ENCODE measurements at places on chromosomes 3 and 15. TPM values are rescaled to one million over a fixed set of nuclear protein-coding genes. Genes with fewer than 3 reads are reported as not detected.

The MANF gene
- 90.4 TPM for total RNA-seq

The WDR5B gene
- 7.2 TPM for total RNA-seq

The NEK11 gene
- 10.2 TPM for total RNA-seq

The LRRN1 gene
- total RNA-seq: 4.7 TPM

The A4GNT gene
- not detected for total RNA-seq

The SLC22A13 gene
- total RNA-seq: 0.68 TPM

The LTF gene
- 1.5 TPM for total RNA-seq

The ALDH1A2 gene
- total RNA-seq: 72.7 TPM

DNA sequence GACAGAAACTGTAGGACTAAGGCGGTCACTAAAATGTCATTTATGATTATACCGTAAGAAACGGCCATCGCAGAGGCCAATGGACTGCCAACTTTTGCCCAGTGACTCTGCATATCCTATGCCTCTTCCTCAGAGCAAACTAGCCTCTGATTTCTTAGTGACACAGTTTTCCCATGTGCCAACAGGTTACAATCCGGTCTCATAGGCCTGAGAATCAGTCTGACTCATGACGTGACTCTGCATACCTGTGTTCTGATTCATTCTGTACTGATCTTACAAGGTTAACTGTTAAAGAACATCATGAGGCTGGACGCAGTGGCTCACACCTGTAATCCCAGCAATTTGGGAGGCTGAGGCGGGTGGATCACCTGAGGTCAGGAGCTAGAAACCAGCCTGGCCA, 17.8 kb downstream of the RUBCN start:
- DNase-seq: peak; percentile 50

GRCh38 chr15:56325186-56325585, 40.0 kb upstream of the TEX9 start:
- no peak for DNase-seq

- no peak for DNase-seq
Measured at GRCh38 chr3:67529337-67529736, 125.1 kb downstream of the SUCLG2 start.

GRCh38 chr3:132407025-132407424, 10.3 kb upstream of the DNAJC13 start:
- DNase-seq: no peak

DNA sequence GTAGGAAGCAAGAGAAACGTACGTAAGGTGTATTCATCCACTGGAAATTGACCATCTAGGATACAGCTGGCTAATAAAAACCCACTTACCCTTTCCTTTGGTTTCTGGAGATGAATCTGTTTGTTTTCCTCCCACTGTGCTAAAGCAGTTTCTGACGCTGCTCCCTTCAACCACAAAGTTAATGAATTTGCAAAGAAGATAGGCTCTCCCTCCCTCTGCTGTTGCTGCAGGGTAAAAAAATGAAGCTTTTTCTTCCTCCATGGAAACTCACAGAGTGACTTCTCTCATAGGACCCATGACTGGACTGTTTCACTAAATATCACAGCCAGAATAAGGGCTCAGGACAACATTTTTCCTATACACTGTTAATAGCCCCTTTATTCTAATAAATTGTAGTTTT, 172.1 kb upstream of the LRRN1 start:
- no peak for DNase-seq

DNA sequence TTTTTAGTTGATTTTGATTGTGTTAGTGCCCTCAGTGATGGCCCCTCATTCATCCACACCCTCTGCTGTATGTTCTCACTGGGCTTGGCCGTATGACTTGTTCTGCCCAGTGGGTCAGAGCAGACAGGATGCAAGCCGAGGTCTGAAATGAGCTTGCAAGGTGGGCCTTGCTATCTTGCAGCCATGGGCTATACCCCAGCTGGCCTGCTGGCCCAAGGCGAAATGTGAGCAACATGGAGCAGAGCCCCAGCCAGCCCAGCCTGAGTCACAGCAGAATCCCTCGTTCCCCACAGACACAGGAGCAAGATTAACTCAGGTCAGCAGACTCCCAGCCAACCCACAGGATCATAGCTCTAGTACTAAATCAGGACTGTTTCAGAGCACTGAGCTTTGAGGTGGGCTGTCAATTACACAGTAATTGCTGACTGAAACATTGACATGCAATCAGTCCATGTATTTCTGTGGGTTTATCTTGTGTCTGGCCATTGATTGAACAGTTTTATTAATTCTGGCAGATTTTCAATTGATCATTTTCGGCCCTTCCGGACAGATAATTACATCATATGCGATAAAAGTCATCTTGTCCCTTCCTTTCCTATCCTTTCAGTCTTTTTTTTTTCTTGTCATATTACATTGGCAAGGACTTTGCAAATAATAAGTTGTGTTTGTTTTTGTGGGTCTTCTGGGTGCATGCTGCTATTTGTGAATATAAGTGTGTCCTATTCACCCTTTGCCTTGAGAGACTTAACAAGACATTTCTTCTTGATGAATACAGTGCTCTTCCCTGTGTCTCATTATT, 27.1 kb downstream of the KLF15 start:
- DNase-seq: no peak

DNA sequence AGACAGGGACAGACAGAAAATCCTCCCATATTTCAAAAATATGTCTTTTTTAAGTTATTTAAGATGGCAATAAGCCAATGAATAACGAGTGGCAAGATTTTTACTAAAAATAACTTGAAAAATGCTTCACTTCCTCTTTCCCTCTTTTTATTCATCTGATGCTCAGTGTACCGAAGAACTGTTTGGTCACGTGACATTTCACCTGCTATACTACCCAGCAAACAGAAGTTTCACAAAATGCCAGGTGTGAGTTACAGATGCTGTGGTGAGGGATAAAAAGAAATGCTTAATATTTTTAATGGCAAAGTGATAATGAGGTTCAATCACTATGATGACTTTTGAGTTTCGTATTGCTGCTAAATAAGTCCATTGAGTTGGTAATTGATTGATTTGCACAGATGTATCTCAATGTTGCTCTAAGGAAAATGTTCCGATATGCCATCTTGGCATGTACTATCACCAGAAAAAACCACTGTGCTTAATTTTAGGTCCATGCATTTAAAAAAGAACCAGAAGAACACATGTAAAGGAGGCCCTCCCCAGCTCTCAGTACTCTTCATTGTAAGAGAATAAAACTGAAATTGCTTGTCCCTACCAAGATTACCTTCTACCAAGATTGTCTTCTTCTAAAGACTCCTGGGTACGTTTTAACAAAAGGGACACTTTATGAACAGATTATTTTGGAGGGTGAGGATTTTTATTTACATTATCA, 26.0 kb upstream of the SEC62 start:
- no peak for DNase-seq

- no peak for DNase-seq
Measured at GRCh38 chr3:49511639-49512038, 41.6 kb downstream of the DAG1 start.

GRCh38 chr3:193387596-193387995, 9.0 kb upstream of the ATP13A5 start:
- no peak for DNase-seq

- peak; percentile 90 for DNase-seq
Measured at GRCh38 chr3:42476225-42477125, 26.0 kb upstream of the VIPR1 start.

DNA sequence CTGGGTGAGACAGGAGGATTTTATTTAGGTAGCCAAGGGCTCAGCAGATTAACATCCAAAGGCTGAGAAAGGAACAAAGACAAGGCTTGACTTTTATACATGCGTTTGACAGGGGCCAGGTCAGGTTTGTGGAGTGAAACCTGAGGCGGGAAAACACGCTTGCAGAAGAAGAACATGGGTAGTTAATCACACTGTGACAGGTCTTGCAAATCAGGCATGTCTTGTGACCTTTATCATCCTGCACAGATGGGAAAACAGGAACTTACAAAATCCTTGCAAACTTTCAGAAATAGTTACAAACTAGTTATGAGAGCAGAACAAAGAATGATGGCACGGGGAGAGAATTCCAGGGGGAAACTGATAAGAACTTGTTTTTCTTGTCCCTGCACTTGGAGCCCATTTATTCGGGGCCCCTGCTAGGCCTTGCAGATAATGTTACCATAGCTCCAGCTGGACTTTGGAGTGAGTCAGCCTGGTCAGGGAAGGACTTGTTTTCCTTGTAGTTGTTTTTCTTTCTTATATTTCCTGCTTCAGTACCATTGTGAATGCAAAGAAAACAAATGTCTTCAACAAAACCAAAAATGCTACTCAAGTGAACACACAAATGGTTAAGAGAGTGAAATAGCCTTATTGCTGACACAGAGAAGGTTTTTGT, 965.9 kb upstream of the ROBO1 start:
- peak; percentile 68 for DNase-seq

DNA sequence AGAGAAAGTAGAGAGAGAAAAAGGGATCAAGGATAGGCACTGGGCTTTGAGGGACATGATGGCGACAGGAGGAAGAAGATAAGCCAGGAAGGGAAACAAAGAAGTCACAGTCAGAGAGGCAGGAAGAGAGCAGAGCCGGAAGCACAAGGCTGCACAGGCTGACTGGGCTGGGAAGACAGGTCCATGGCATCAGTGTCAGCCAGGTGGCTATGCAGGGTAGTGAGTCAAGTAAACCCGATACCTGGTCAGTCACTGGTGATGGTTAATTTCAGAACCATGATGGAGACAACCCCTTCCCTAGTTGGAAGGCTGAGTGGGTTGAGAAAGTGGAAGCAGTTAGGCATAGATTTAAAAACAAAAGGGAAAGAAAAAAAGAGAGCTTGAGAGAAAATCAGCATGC, 203.8 kb downstream of the EPHB1 start:
- DNase-seq: no peak

DNA sequence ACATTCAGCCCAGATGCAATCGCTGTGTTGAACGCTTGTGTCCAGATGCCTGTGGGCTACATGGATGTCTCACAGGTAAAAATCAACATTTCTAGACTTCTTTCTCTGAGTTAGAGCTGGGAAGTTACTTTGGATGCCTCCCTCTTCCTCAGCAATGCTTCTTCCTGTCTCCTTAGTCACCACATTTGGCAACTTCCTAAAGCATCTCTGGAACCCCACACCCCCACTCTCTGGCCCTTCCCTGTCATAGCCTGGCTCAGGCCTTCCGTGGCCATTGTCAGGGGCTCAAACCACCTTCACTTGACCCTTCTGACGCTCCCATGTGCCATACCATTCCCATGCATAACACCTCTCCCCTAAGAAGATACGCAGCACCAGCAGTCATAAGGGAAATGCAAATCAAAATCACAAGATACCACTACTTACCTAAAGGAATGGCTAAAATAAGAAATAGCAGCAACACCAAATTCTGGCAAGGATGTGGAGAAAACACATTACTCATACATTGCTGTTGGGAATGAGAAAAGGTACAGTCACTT, 21.6 kb upstream of the RGMA start:
- no peak for DNase-seq

DNA sequence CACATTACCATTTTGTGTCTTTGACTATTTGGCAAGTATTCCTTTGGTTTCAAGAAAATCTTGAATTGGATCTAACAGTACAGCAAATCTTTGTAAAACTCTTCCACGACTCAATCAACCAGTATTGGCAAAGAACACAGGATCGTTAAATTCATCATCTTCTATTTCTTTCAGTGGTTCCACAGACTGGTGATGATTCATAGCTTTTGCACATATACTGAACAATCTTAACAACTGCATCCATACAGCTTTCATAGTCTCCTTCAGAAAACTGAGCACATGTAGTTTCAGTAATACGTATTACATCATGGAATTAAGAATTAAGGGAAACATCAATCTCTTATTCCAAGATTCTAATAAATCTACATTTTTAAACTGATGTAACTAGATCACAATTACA, 91.6 kb upstream of the LIPC start:
- no peak for DNase-seq

DNA sequence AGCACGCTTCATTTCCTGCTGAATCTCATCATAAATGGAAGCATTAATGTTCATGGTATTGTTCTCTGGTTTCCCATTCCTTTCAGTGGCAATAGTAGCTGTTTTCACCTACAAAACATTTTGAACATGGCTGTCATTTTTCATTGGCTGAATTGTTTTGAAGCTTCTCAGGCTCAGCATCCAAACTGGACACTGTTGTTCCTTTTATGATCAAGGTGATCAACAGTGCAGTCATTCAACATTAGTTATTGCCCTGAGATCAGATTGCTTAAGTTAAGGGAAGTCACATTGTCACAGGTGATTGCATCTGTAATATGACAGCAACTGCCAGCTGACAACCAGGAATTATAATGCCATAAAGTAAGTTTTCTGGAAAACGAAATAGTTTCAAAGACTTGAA, 46.9 kb downstream of the SATB1 start:
- no peak for DNase-seq

DNA sequence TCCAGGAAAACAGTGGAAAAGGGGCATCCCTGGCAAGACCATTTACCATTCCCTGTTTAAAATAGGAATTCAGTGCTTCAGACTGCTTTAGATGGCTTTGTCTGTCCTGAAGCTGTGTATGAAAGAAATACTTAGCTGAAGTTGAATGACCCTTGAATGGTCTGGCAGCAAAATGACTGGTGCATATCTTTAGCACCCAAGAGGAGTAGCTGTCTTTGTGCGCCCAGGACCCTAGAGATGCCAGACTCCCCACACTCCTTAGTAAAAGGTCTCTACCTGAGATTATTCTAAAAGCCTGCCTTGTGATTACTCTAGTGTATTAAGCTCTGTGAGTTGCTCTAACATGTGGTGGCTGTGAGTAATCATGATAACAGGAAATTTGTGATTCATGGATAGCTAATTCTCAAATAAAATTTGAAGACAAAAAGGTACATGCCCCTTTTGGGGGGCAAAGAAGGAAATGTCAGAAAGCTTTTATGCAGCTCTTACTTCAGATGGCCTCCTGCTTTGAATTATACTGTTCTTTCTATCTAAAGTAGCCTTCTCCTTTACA, 3.2 kb downstream of the MAPKBP1 start:
- no peak for DNase-seq

DNA sequence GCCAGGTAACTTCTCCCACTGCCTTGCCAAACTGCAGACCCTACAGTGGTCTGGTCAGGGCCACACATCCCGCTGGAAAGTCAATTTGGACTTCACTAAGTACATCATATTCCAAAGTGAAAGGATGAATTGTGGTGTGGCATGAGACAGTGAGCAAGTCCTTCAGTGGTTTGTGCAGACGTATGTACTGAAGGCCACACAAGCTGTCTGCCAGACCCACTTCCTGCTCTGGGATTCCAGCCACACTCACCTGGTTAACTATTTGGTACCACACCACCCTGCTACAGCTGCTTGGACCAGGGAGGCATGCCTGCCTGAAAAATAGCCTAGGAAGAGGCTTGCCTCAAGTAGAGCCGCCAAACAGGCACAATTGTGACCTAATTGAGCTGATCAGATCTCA, 94.1 kb upstream of the STRIT1 start:
- DNase-seq: no peak

GRCh38 chr3:177337541-177338331, 140.5 kb upstream of the TBL1XR1 start:
- DNase-seq: no peak

DNA sequence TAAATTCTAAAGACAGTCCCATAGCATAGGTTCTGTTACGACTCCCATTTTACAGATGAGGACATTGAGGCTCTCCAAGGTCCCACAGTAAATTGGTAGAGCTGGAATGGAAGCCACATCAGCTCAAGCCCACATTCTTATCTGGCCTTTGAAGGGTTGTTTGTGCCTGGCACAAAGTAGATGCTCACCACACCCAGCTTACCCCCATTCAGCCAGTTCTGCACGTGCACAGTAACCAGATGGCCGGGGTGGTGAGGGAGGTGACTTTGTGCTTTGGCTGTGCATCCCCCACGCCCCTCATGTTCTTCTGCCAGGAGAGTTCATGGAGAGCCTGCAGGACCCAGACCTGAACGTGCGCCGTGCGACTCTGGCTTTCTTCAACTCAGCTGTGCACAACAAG, 16.2 kb downstream of the RPL32 start:
- no peak for DNase-seq
